AG04450 (cell line): ENCODE measurements at places on chromosomes 1 and 21.

DNA sequence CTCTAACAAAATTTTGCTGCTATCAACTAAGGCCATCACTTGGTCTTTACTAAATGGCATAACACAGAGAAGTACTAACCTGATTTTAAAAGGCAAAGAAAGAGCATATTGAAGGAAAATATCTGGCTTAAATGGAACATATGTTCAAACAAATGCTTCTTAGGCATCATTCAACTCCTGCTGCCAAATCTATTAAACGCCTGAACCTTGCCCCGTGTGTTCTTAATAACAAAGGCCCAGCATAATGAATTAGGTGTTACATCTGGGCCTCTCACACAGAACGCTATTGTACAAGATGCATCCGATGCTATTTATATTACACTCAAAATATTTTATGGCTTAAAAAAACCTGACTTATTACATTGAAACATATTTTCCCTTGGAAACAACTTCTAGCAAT lies 48.4 kb downstream of the B3GALNT2 start:
- DNase-seq: no peak

GRCh38 chr1:156102633-156103511 lies 11.6 kb upstream of the LMNA start:
- no peak for DNase-seq

DNA sequence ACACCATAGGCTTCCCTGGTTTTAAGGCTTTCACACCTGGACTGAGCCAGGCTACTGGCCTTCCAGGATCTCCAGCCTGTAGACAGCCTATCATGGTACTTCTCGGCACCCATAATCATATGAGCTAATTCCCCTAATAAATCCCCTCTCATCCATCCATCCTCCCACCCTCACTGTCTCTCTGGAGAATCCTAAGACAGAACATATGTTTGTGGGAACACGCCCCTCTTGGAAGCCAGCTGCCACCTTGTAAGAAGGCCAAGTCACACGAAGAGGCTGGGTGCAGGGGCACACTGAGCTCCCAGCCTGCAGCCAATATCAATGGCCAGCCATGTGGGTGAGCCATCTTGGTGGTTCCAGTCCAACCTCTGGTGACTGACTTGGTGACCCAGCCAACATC lies 7.4 kb downstream of the CLCC1 start:
- DNase-seq: no peak

- no peak for DNase-seq
Observed at GRCh38 chr21:29072873-29073221, 601 bp downstream of the CCT8 start.

GRCh38 chr1:218249338-218250140 lies 35.6 kb upstream of the RRP15 start:
- DNase-seq: no peak

DNA sequence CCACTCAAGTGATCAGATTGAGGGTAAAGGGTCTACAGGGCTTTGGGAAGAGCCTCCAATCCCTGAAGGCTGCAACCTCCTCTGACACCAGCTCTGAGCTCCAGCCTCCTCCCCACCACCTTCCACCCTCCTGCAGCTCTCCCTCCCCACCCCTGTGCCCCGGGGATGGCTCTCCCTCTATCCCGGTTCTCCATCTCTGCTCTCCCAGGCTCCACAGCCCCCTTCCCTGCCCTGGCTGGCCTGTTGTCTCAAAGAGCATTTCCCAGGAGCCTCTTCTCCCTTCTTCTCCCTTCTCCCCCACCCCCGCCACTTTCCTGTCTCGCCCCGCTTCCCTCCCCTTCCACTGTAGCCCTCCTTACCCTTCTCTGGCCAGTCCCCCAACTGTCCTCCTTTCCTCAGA lies 1.1 kb downstream of the PLEKHA6 start:
- DNase-seq: no peak

- DNase-seq: no peak
Observed at GRCh38 chr21:46421191-46421750, 37.4 kb upstream of the DIP2A start.

- no peak for DNase-seq
Observed at GRCh38 chr1:202210385-202210784, 16.8 kb downstream of the LGR6 start.

DNA sequence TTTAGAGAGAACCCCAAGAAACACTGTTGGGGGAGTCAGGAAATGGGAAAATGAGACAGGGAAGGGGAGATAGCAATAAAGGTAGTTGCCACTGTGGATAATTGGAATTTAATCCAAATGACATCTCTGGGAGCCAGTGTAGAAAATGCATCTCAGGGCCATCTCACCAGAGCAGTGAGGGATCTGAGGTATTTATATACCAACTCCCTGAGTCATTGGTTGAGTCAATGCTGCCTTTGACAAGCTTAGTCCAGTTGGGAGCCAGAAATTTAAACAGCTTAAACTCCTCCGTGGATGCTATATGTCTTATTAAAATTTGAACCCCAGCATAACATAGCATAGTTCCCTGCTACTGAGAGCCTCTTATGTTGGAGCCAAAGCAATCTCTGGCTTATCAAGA lies 140.3 kb downstream of the SLC30A10 start:
- DNase-seq: no peak

DNA sequence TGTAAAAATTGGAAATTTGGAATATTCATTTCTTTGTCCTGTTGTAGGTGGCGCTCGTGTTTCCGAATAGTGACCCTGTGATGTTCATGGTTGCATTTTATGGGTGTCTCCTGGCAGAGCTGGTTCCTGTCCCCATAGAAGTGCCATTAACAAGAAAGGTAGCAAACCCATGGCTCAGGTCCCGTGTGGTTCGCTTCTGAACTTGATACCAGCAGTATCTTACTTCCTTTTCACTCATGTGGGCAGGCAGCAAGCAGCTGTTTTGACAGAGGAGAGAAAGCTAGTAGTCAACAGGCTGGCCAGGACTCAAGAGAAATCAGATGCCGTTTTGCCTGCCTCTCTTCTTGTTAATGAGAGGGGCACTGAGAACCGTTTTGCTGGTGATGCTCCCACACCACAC lies 72.8 kb downstream of the S100B start:
- no peak for DNase-seq

DNA sequence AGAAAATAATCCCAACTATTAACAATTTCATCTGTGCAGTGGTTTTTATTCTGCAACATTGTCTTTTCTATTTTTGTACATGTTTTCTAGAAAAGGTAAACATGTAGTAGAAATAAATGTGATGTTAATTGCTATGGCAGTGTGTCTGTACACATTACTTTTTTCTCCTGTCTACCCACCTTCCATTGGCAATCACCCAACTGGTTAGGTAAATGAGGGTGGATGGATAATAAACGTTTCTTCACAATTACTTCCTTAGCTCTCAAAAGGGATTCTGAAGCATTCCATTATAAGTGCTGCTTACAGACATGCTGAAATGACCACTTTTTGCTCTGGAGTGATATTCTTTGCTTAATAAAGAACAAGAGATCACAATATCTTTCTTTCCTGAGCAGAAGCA lies 61.4 kb downstream of the MAGI3 start:
- DNase-seq: no peak

DNA sequence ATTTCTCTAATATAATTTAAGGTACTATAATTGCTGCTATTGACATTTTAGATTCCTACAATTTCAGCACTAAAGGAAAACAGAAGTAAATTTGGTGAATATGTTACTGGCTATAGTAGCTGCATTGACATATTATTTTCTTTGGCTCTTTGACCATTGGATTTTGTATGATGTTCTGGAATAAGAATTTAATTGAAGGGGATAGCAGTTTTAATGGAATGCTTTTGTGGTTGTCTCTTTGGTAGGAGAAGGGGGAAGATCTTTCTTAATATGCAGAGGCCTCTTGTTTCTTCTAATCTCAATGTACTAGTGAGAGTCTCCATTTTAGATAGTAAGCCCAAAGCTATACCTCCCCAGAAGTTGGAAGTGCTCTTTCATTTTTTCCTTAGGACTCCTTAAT lies 6.9 kb downstream of the DTL start:
- DNase-seq: no peak

- DNase-seq: no peak
Observed at GRCh38 chr1:152386940-152387339, 27.1 kb downstream of the CRNN start.

GRCh38 chr1:41545996-41546832 lies 61.7 kb upstream of the EDN2 start:
- no peak for DNase-seq

DNA sequence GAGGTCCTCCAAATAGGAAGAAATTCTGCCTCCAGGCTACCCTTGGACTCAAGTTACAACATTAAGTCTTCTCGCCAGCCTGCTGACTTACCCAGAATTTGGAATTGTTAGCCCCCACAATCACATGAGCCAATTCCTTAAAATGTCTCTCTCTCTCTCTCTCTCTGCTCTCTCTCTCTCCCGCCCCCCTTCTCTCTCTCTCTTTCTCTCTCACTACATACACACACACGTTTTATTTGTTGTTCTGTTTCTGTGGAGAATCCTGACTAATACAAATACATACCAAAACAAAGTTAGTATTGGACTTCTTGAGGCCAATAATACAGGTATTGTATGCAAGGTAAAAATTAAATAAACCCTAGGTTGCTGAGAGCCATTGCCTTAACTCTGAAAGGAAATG lies 72.1 kb downstream of the TNFSF18 start:
- no peak for DNase-seq

DNA sequence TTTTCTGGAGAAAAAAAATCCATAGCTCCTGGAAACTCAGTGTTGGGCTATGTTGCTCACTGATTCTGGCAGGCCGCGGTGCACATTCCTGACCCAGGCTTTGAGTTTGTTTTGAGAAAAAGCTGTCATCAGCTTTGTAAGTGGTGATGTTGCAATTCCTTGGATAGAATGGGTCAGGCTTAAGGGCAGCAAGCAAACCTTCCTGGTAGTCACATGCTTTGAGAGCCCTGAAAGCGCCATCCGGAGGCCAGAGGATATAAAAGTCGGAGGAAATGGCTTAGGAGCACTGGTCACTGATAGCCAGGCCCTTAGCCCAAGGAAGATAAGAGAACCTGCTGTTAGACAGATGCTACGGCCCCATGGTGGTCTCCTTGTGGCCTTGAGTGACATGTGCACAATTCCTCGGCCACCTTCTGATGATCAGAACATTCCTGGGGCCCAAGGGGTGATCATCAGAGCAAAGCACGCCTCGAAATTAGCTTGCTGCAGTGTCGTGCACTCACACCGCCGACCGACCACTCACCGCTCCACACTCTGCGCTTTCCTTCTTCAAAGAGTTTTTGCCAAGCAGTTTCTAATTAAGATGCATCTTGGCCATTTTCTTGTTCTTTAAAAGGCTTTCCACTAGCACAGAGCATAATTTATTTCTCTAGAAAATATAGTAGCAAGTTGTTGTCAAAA lies 78.6 kb downstream of the MAN1C1 start:
- DNase-seq: peak; percentile 97

DNA sequence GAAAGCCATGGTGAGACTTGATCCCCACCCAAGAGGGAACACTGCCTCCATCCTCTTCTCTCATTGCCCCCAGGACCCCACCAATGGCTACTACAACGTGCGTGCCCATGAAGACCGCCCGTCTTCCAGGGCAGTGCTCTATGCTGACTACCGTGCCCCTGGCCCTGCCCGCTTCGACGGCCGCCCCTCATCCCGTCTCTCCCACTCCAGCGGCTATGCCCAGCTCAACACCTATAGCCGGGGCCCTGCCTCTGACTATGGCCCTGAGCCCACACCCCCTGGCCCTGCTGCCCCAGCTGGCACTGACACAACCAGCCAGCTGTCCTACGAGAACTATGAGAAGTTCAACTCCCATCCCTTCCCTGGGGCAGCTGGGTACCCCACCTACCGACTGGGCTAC lies 86.1 kb upstream of the CD1D start:
- DNase-seq: no peak

- DNase-seq: no peak
Observed at GRCh38 chr1:178020968-178021640, 51.2 kb upstream of the SEC16B start.

- no peak for DNase-seq
Observed at GRCh38 chr1:83750201-83750600, 248.7 kb downstream of the TTLL7 start.

DNA sequence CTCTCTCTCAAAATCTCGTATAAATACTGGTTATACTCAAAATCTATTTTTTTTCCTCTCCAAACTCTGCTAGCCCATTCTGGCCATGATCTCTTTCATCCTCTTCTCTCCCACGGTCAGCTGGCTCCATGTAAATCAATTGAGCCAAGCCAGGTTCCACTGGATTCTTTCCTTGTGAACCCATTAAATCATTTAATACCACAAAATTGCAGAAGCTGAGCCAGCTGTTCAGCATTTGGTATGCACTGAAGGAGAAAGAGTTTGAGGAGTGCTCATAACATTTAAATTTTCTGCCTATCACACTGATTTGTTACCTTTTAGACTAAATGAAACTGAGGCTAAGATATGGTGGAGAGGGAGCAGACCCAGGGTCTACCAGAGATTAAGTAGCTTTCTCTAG lies 29.1 kb upstream of the TADA1 start:
- no peak for DNase-seq

- DNase-seq: no peak
Observed at GRCh38 chr1:228794173-228794572, 58.9 kb downstream of the RHOU start.

DNA sequence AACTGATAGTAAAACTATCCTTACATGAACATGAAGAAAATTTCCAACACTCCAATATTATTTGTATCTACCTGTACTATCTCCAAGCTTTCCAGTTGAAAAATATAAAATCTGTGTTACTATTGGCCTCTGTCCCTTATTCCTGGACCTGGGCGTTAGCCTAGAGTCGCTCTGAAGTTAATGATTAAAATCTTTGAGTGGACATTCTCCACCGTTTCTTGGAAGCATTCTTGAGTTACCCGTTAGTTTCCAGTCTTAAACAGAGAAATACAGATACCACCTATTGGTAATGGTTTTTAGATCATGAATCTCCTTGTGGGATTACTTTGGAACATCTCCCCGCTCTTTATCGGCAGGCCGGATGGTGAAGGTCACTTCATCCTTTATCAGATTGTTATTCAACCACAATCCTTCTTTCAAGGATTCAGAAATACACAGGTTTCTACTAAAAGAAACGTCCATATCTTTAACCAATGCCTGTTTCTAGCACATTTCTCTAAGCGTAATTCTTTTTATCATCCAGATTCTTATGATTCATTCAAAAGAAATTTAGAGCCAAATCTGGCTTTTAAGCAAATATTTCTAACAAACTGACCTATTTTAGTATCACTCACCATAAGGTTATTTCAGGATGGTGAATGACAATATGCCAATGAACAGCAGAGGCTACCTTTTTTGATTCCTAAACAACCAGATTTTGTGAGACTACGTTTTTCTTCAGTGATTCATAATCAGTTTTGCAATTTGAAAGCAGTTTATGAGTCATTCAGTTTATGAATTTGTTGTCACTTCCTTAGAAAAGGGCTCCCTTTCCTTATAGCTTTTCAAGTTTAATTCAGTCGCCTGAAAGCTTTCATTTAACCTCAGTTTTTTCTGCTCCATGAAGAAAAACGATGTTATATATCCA lies 70.2 kb upstream of the ERRFI1 start:
- DNase-seq: no peak
